ENCODE measurements at places on chromosomes 1 and 21. TPM values are rescaled to one million over a fixed set of nuclear protein-coding genes. Genes with fewer than 3 reads are reported as not detected.

DNA sequence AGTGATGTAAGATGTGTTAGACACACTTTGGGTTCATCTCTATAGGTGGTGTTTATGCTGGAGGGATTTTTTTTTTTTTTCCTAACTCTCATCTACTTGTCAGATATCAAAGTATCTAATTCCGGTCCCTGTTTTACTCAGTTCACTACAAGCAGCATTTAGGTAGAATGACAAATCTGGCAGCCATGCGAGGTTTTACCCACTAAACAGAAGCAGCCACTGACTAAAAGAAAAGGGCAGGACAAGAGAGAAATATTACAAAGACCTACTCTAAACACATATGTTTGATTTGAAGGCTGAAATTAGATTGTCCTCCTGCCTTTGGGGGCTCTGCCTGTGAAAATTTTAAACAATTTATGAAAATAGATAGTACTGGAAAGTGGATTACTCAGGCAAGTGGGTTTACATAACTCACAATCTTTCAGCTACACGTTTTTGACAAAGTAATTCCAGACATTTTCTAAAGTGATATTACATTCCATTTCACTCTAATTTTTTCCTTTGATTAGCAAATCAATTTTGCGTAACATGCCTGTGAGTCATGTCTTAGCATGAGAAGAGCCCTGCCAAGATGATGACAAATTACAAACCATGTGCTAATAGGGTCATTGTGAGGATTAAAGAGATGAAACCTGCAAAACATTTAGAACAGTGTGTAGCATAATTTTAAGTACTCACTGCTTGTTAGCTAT is 172.6 kb downstream of the PLA2G4A start:
- DNase-seq = no peak

DNA sequence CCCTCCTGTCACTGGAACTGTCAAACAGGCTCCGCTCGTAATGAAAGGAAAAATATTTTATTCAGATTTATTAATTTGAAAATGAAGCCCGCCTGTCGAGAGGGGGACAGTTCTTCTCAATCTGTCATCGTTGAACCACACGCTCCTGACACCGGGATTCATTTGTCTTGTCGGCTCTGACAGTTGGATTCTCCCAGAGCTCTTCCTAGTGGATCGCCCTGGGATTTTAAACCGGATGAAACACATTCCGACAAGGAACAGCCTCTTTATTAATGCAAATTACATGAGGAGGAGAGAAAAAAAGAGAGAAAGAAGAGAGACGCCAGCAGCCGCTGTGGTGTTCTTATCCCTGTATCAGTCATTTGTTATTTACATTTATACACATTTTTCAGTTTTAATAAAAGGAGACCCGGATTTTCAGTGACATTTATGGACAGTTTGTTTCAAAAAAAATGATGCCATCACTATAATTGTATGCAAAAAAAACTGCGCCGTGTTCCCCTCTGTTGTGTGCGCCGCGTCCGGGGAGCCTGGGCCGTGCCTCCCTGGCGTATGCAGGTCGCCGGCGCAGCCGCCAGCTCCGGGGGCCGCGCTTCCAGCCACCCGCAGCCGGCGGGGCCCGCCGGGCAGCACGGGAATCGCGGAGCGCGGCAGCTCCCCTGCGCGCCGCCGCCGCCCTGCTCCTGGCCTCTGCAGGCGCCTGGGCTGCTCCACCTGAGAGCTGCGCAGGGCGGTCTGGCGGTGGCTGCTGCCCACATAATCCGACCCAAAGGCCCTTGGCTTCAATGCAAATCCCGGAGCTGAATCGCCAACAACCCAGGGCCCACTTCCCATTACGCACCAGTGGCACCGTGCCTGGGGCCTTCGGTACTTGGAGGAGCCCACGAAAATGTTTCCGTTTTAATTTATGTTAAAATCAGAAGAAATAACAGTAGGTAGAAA is 237.9 kb upstream of the PBX1 start:
- DNase-seq = no peak

- DNase-seq = no peak
Observed at GRCh38 chr1:20670936-20671335, 9.8 kb upstream of the DDOST start.

- no peak for DNase-seq
Observed at GRCh38 chr1:43363935-43364525, 3.8 kb downstream of the ELOVL1 start.

DNA sequence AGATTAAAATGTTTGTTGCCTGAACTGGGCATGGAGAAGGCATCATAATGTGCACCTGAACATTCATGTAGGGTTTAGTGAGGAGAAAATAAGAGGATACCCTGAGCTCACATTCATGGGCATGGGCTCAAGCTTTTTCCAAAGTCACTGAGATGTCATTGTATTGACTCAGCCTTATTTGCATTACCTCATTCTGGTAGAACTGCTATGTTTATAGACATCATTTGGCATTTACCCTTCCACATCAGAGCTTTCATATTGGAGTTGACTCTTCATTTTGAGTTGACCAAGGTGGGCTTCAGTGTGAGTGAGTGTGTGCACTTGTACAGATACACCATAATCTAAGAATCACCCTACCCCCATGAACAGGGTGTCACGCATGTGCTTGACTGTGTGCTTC is 143.2 kb downstream of the PBX1 start:
- no peak for DNase-seq

DNA sequence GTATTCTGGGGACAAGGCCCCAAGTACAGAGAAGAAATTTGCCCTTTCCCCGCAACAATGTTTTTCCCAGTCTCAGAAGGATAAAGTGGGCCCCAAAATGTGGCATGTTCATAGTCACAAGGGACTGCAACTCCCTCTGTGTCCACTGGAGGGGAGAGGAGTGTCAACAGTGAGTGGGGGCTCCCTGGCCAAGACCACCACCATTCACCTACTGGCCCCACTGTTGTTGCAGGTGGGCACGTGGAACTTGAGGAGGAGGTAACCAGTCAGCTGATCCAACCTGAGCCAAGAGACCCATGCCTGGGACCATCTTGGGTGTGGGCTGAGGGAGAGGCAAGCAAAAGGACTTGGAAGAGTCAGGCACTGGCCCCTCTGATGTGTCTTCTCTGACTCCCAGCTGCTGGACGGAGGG is 777 bp downstream of the NUDT17 start:
- DNase-seq = peak; percentile 80

- DNase-seq = no peak
Observed at GRCh38 chr1:147496571-147497210, 44.6 kb upstream of the BCL9 start.

DNA sequence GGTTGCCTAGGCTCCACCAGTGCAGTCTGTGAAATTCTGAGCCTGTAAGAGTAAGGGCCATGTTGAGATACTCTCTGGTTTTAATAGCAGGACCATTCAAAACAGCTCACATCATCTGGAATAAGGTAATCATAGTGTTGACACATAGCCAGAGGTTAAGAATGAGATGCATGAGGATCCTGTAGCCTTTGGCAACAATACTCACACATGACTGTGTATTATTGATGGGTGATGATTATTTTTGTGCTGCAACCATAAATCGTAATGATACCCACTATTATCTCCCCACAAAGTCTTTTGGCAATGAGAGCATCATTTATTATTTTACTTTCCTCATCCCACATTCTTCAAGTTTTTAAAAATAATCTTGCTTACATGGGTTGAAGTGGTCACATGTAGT is 35.5 kb downstream of the KCNK2 start:
- no peak for DNase-seq

Gene TINAGL1
- total RNA-seq = not detected

Gene IQGAP3
- 11.2 TPM for total RNA-seq

Gene NGF
- not detected for total RNA-seq

Data from activated CD4-positive, alpha-beta T cell treated with anti-CD3 and anti-CD28 coated beads, Interleukin-2, amount 10 ng/mL, durations not matched to agents 24 days and 14 days (primary cell).